ENCODE measurements at places on chromosomes 3 and 15.

- no peak for DNase-seq
These were observed 800.7 kb upstream of the ALCAM start for GRCh38 chr3:104566054-104566453.

DNA sequence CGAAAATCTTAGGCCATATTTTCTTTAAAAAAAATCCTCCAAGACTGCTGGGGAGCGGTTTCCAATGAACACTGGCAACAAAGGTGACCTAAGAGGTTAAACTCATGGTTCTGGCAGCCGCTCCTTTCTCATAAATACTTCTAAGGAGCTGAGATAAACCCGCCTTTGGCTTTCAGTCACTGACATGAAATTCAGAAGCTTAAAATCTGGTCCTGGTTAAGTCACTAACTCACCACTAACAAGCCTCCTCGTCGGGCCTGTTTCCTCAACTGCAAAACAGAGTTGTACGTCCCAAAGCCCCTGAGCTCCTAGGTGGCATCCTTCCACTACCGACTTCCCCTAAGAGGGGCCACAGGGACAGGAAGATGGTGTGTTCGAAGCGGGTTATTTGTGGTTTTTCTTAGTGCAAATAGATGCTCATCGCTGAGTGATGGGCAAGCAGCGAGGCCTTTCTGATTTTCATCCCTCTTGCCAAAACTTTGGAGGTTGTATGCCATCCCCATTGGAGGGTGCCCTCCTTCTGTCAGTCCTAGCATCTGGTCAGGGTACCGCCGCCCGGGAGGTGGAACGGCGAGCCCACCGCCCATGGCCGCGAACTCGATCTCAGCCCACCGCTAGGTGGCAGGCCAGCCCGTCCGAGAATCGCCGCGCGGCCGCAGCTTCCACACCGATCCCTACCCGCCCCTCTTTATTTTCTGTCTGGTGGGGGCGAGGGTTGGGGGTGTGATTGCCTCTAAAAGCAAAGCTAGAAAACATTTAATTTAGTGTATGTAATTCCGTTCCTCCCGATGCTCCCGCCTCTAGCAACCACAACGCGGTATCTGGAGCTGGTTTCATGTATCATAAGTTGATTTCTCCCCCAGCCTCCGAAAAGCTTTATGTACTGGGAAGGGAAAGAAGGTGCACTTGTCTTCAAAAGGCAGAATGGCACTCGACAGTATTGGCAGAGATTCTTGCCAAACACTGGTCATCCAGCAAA, 4.6 kb downstream of the BCL6 start:
- DNase-seq: no peak

DNA sequence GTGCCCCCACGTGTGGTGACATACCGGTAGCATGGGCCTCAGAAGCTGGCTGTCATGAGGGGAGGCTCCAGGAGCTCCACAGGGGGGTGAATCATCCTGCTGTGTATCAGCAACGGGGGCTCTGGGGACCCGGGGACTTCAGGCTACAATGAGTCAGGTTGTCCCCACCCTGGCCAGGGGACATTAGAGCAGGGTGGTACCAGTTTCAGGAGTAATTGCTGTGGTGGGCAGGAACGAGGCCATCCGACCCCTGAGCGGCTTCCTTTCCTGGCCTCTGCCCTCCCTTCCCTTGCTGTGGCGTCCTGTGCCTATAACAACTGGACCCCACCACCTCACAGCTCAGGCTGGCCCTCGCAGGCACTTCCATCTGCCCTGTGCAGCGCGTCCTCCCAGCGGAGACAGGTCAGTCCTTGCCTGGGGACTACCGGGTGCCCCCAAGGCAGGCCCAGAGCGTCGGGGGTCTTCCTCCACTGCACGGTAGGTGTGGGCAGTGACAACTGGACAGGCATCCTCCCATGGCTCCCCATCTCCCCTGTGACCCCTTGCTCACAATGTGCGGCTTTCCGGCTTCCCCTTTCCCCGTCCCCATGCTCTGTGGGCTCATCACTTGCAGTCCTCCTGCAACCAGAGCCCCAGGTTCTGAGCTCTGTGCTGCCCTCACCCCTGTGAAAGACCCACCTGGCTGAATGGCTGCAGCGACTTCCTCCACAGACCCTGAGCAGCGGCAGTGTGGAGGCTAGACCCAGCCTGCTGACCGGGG, 57.0 kb downstream of the KLF15 start:
- no peak for DNase-seq

- no peak for DNase-seq
These were observed 66.4 kb downstream of the BCHE start for GRCh38 chr3:165770781-165771180.

- DNase-seq: no peak
These were observed 7.5 kb downstream of the GNB5 start for GRCh38 chr15:52183562-52184173.

- peak; percentile 88 for DNase-seq
These were observed at the start of gene RPL22L1 for GRCh38 chr3:170869645-170870593. Gene RPL22L1, minus strand, starts transcription at chr3:170870195. Its CDS starts 28 bp downstream, at chr3:170870167.

- peak; percentile 50 for DNase-seq
These were observed 14.4 kb downstream of the RNU5B-1 start for GRCh38 chr15:65318870-65319356.

- DNase-seq: no peak
These were observed 2.3 kb downstream of the SEMA4B start for GRCh38 chr15:90203473-90203872.

DNA sequence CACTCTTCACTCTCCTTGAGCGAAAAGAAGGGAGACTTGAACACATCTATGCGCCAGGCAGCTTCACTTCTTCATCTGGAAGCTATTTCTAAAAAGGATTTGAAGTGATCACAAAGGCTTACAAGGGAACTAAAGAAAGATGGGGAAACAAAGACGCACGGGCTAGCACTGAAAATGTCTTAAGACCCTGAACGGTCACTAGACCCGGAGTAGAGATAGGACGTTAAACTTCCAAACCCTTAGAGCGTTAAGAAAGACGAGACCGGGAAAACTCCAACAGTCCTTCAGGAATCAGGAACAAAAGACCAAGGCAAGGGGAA, 47.5 kb upstream of the EPHB3 start:
- no peak for DNase-seq

DNA sequence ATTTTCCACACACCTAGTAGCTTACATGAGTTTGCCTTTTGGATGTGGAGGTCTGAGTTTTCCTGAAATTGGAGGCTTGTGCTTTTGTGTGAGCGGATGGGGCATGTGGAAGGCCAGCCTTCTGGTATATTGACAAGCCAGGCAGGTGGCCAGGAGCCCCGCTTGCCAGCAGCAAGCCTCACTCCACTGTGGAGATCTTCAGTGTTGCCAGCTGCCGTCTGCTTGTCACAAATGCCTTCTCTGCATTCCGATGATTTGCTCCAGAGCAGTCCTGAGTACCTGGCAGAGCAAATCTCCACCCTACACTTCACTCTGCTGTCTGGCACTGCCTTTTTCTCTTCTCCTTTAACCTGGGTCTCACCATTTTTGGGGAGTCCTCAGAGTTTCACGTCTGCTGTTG, 29.1 kb upstream of the CHST2 start:
- no peak for DNase-seq

GRCh38 chr15:27676647-27677046, 422.5 kb downstream of the OCA2 start:
- DNase-seq: no peak

GRCh38 chr15:44668921-44669320, 5.5 kb upstream of the SPG11 start:
- DNase-seq: no peak

- no peak for DNase-seq
These were observed 171.8 kb downstream of the ALCAM start for GRCh38 chr3:105538483-105538882.

DNA sequence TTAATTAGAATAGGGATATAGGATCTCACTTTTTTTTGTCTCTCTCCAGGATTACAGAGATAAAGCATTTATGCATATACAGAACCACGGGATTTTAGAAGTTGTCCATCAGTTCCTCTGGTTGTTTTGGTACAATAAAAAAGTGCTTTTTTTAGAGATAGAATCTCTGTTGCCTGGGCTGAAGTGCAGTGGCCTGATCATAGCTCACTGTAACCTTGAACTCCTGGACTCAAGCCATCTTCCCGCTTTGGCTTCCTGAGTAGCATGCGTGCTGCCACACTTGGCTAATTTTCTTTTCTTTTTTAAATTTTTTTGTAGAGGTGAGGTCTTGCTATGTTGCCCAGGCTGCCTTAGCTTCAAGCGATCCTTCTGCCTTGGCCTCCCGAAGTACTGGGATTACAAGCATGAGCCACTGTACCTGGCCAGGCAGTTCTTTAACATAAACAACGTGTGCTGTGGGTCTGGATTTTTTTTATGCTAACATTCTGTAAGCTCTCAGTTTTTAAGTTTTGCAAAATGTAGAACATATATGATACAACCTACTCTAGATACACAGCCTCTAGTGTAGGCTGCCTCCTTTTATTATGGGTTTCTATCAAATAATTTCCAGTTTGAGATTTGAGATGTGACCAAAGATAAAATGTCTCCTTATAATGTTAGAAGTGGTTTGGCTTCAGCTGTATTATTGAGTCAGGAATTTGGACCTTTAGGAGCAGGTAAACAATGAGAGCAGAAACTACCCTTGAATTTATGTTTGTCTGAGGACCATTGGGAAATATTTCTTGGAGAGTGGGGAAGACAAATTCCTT, 57.4 kb upstream of the ULK4 start:
- no peak for DNase-seq

DNA sequence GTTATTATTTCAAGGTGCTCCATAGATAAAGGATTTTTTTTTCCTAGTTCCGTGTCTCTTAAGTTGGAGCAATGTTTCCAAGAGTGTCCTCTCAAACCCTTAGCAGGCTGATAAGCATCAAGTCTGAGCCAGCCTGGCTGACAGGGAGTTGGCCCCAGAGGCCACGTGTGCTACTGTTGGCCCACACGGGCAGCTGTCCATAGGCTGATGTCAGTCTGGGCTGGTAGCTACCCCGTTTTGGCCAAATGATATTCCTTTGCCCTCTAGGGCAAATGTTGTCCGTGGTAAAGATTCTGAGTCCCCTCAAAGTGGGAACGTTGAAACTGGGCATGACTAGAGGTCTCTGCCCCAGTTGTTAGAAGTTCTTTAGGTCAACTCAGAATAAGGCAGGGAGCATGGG, 99.4 kb downstream of the FLNB start:
- no peak for DNase-seq

- no peak for DNase-seq
These were observed 9.4 kb upstream of the ERC2 start for GRCh38 chr3:56477646-56478045.

- DNase-seq: no peak
These were observed 128.4 kb downstream of the IGF1R start for GRCh38 chr15:98776607-98777281.

GRCh38 chr3:138082085-138082991, 33.1 kb downstream of the DZIP1L start:
- no peak for DNase-seq

DNA sequence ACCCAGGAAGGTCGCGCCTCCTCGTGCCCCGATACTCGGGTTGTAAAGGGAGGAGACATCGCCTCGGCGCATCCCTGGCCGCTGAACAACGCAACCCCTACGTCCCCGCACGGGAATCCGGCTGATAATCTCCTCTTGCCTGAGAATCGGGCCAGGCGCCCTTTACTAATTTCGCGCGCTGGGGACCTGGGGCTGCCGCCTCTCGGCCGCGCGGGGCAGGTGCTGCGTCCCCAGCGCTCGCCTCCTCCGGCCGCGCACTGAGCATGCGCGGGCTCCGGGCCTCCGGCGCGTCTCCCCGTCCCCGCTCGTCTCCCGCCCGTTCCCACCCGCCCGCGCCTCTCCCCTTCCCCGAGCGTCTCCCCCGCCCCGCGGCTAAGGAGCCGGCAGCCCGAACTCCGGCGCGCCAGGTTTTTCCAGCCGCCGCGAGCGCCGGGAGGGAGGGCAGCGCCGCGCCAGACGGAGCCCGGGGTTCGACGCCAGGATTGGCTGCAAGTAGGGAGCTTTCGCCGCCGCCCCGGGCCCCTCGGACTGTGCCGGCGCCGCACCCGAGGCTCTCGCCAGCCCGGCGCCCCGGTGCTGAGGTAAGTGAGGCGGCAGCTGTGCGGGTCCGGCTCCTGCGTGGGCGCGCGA, at the start of gene CNTN4:
TSS of gene CNTN4 (plus strand) at position 469 of the 630 bp plus-strand sequence.
- no peak for DNase-seq

- no peak for DNase-seq
These were observed 57.6 kb upstream of the SLC6A11 start for GRCh38 chr3:10758304-10759037.

GRCh38 chr15:68416158-68416535, 15.8 kb downstream of the ITGA11 start:
- DNase-seq: no peak

DNA sequence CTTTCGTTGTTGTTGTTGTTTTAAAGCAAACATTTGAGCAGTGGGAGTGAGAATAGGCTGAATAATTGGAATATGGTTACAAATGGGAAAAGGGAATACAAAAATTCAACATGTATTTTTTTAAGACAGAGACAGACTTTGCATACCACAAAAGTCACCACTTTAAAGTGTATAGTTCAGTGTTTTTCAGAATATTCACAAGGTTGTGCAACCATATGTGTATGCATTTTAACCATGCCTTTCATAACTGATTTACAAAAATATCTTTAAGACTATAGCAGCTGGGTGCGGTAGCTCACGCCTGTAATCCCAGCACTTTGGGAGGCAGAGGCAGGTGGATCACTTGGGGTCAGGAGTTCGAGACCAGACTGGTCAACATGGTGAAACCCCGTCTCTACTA, 41.3 kb downstream of the EHHADH start:
- DNase-seq: no peak

GRCh38 chr3:175868626-175869025, 1009.5 kb downstream of the NAALADL2 start:
- no peak for DNase-seq
